Gastrocnemius medialis (tissue), 4 donors: ENCODE measurements at places on chromosomes 2 and 18.

DNA sequence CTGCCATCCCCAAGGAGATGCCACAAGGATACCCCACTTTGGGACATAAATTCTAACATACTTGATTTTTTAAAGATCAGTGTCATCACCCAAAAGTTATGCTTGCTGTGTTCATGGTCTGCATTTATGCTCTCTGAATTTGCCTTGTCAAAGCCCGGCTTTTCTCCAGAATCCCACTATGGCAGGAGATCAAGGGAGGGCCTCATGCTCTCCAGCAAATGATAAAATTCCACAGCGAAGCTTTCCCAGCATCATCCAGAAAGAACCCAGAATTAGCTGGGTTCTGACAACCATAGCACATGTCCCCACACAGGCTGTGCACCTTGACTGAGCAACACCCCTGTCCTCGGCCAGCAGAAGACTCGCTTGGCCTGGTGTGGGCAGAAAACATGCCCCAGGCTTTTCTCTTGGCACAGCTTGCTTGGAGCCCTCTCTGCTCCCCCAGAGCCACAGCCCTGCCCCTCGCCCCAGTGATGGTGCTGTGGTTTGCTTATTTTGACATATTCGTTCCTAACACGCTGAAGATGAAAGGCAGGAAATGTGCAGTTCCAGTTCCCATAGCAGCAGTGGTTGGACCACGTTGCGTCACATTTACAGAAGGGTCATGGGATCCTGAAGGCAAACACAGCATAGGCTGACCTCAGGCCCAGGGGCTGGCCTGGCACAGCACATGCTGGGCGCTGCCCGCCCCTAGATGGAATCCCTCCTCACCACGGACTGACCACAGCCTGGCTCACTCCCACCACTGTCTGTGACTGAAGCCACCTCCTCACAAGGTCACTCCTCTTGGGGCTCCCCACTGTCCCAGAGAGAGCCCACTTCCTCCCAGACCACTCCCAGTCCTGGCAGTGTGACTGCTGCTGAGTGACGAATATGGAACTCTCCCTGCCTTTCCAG is 14.1 kb upstream of the CHRNA1 start:
- H3K27ac ChIP-seq: no peak overlapping the region
- peak; percentile 30 for DNase-seq
- H3K27me3 ChIP-seq: no peaks in the 10 kb centered on the region
- no peak overlapping the region for H3K4me3 ChIP-seq

GRCh38 chr2:112886291-112886690 is 24.7 kb upstream of the IL37 start:
- DNase-seq: no peak
- H3K27ac ChIP-seq: no peak overlapping the region
- H3K4me1 ChIP-seq: no peaks in the 10 kb centered on the region
- H3K4me3 ChIP-seq: no peak overlapping the region
- H3K27me3 ChIP-seq: no peaks in the 10 kb centered on the region

DNA sequence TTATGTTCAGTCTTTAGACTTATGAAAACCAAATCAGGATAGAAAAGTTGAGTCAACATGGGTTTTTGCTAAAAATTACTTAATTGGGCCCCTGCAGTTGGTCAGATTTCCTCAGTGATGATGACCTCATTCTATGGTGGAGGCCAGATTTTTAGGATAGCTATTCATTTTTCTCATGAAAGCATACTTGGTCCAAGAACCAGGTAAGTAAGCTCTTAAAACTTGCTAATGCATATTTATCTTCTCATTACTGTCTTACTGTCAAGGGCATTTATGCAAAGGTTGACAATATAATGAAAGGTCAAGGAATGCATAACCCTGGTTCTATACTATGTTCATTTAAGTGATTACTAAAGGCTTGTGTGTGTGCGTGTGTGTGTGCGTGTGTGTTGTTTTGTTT is 650.6 kb downstream of the SATB2 start:
- no peaks in the 10 kb centered on the region for H3K36me3 ChIP-seq
- no peak overlapping the region for H3K4me3 ChIP-seq
- H3K27me3 ChIP-seq: no peaks in the 10 kb centered on the region
- no peak overlapping the region for H3K27ac ChIP-seq
- DNase-seq: no peak

GRCh38 chr18:47036927-47037578 is 1.6 kb upstream of the ELOA2 start:
- no peak for DNase-seq
- no peaks in the 10 kb centered on the region for H3K27me3 ChIP-seq

DNA sequence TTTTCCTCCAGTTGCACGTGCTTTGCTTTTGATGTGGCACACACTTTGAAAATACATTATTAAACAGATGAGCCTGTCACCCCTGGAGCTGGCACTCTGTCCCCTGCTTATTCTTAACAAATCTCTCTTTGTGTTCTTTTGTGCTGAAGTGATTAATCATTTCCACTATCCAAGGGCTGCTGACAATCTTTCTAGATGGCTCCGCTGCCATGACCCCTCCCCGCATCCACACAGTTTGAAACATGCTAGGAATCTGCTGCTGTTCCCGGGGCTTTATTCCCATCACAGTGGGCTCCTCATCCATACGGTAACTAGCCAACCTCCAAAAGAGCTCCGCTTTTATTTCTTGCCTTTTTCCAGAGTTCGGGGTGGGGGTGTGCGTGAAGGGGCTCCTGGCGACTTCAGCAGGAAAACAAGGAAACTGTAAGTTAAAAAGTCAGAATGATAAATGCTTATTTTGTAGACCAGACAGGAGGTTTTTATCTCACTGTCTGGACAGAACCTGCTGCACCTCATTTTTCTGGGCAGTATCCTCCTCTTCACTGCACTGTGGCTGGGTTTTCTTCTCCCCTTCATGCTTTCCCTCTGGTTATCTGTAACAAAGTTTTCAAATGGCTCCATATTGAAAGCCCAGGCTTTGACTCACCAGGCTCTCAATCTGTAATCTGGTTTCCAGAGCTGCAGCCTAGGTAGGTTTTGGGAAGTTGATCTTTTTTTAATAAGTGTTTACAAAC is 319.7 kb downstream of the AFF3 start:
- no peaks in the 10 kb centered on the region for H3K27me3 ChIP-seq
- H3K4me1 ChIP-seq: no peaks in the 10 kb centered on the region
- H3K27ac ChIP-seq: no peak overlapping the region
- no peaks in the 10 kb centered on the region for H3K36me3 ChIP-seq
- H3K4me3 ChIP-seq: no peak overlapping the region

DNA sequence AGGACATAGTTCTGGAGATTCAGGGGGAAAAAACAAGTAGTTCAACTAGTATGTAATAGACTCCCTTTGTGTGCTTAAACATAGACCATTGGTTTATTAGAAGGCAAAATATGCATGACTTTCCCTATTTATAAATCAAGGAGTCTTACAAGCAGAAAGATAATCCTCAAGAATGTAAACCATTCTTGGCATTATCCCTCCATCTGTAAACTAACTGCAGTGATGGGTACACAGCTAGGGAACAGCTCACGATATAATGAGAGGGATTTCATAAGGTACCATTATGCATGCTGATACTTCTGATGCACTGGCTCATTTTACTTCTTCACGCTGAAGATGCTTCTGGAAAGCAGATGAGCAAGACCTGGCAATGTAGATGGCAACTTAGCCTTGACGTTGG is 878 bp downstream of the FBXO15 start:
- no peak for DNase-seq
- H3K27me3 ChIP-seq: no peaks in the 10 kb centered on the region
- peaks cover 25% of the 10 kb centered on the region for H3K4me1 ChIP-seq
- H3K36me3 ChIP-seq: no peaks in the 10 kb centered on the region
- H3K4me3 ChIP-seq: no peak overlapping the region

DNA sequence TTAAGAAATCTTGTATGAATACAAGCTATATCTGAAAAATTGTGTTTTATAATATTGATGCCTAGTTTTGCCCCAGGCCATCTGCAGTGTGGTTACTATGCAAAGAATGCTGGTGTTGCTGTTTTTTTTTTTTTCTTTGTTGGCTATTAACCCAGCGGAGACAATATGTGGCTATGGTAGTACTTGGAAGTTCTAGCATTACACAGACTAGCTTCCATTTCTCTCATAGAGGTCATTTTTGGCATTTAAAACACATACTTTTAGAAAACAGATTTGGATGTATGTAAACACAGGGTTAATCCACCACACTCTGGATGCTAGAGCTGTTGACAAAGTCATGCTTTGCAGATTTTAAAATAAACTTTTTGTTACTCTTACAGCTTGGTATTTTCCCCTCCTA is 209.8 kb downstream of the NEDD4L start:
- DNase-seq: no peak
- H3K27me3 ChIP-seq: no peaks in the 10 kb centered on the region
- no peak overlapping the region for H3K27ac ChIP-seq
- peaks cover 8% of the 10 kb centered on the region for H3K4me1 ChIP-seq

- no peak overlapping the region for H3K27ac ChIP-seq
- H3K4me1 ChIP-seq: no peaks in the 10 kb centered on the region
- peaks cover 12% of the 10 kb centered on the region for H3K36me3 ChIP-seq
- no peak overlapping the region for H3K4me3 ChIP-seq
- H3K27me3 ChIP-seq: no peaks in the 10 kb centered on the region
These were observed 62.0 kb downstream of the TMEM185B start for GRCh38 chr2:120161190-120161589.

DNA sequence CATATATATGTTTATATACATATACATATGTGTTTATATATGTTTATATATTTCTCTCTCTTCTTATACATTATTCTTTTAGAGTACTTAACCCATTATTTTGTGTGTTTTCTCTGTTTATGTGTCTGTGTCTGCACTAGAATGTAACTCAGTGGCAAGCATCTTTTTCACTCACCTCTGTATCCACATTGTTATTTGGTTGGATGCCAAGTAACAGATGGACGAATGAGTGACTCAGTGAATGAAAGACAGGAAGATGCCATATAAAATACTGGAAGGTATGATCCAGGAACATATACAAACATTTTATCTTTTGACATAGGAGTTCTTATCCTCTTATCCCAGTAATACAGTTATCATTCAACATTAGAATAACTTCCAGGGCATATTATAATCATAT is 684.8 kb downstream of the RNF144A start:
- H3K4me3 ChIP-seq: no peak overlapping the region
- H3K27ac ChIP-seq: no peak overlapping the region
- no peak for DNase-seq

DNA sequence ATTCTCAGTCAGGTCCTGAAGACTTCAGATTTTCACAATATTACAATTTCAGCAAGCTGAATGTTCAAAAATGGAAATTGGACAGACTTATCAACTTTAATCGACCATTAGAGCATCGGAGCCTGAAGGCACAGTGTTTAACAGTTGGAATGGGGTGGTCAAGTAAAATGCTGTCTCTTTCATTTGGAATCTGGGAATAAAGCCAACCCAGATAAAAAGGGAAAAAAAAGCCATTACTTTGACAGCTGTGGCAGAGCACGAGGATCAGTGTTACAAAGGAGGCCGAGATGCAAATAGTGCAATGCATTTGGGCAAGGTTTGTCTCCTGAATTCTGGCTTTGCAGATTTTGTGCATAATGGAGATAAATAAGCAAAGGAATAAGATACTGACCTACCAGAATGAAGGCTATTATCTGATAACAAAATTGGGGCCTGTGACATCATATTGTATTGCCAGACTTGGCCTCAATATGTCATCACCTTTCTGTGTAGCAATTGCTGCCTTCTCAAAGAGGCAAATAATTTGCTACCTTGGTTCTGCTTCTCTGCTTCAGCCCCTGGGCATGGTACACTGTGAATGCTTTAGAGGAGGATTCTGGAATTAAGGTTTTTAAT is 277.5 kb upstream of the KLHL29 start:
- no peak overlapping the region for H3K4me3 ChIP-seq
- H3K36me3 ChIP-seq: no peaks in the 10 kb centered on the region
- H3K27ac ChIP-seq: no peak overlapping the region
- DNase-seq: no peak

GRCh38 chr2:95346231-95346737 is 49.1 kb downstream of the KCNIP3 start:
- no peak for DNase-seq
- peaks cover 3% of the 10 kb centered on the region for H3K4me1 ChIP-seq
- H3K36me3 ChIP-seq: no peaks in the 10 kb centered on the region
- peak overlapping the region; percentile 85 for H3K4me3 ChIP-seq

GRCh38 chr2:191204433-191204832 is 40.8 kb upstream of the MYO1B start:
- H3K27ac ChIP-seq: no peak overlapping the region
- no peaks in the 10 kb centered on the region for H3K4me1 ChIP-seq
- no peaks in the 10 kb centered on the region for H3K36me3 ChIP-seq
- H3K4me3 ChIP-seq: no peak overlapping the region
- no peaks in the 10 kb centered on the region for H3K27me3 ChIP-seq

DNA sequence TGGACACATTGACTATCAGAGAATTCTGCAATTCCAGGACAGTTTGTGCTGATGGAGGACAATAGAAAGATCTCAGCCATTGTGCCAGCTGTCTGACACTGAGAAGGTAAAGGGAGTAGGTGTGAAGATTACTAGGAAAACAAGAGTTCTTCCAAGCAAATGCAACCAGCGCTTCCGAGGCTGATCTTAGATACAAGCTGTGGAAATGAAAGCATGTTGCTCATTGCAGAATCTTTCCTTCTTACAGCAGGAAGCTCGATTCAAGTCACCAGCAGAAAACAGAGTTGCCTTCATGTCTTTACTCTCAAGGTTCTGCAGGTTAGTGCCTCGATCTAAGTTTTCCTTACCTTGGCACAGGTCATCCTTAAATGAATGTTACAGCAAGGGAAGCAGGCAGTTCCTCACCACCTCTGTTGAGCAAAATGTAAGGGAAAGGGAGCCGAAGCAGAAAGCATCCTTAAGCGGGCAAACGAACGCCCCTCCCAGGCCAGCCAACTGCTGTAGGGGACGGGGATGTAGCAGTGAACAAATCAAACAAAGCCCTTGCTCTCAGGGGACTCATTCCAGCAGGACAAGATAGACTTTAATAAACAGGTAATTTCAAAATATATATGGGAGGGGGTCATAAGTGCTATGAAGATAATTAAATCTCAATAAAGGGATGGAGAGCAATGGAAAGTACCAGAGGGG is 54.3 kb downstream of the MARCHF4 start:
- no peaks in the 10 kb centered on the region for H3K4me1 ChIP-seq
- H3K27me3 ChIP-seq: no peaks in the 10 kb centered on the region
- H3K27ac ChIP-seq: no peak overlapping the region
- H3K36me3 ChIP-seq: no peaks in the 10 kb centered on the region
- no peak for DNase-seq

DNA sequence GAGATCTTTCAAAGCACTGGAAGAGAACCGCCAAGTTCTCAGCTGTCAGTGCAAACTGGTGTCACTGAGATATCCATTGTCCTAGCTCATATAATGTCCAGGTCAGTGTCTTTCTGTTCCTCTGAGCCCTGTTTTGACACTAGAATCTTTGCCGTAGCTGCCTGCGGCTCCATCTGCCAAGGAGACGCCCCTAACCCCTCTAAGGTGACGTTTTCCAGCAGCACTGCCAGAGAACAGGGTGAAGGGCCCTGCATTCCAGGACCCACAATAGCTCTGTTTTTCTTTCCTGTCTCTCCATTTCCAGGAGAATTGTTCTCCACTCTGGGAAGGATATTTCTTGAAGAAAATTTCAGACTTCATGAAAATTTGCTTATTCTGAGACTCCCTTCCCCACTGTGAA is 181.7 kb upstream of the SLC39A10 start:
- H3K27me3 ChIP-seq: no peaks in the 10 kb centered on the region
- DNase-seq: no peak
- no peaks in the 10 kb centered on the region for H3K36me3 ChIP-seq

- H3K4me1 ChIP-seq: no peaks in the 10 kb centered on the region
- H3K27ac ChIP-seq: no peak overlapping the region
- no peaks in the 10 kb centered on the region for H3K36me3 ChIP-seq
These were observed 57.6 kb upstream of the SERTAD2 start for GRCh38 chr2:64711252-64711800.

- DNase-seq: no peak
- H3K4me1 ChIP-seq: no peaks in the 10 kb centered on the region
- H3K27ac ChIP-seq: no peak overlapping the region
- no peak overlapping the region for H3K4me3 ChIP-seq
- no peaks in the 10 kb centered on the region for H3K36me3 ChIP-seq
These were observed 34.9 kb upstream of the ATP8B1 start for GRCh38 chr18:57837917-57838548.
